Stimulated activated CD8-positive, alpha-beta memory T cell treated with anti-CD3 and anti-CD28 coated beads, Interleukin-15, amount 100 ng/mL, for 4 hours (primary cell): ENCODE measurements at places on chromosomes 3 and 15.

GRCh38 chr3:15513810-15514662 lies 7.5 kb downstream of the COLQ start:
- DNase-seq = no peak

- DNase-seq = no peak
These were observed 66.4 kb downstream of the XXYLT1 start for GRCh38 chr3:195204360-195205163.

GRCh38 chr3:141878326-141878725 lies 1.9 kb downstream of the ATP1B3 start:
- DNase-seq = no peak

- DNase-seq = no peak
These were observed 57.4 kb downstream of the LRTM1 start for GRCh38 chr3:54870423-54870822.

DNA sequence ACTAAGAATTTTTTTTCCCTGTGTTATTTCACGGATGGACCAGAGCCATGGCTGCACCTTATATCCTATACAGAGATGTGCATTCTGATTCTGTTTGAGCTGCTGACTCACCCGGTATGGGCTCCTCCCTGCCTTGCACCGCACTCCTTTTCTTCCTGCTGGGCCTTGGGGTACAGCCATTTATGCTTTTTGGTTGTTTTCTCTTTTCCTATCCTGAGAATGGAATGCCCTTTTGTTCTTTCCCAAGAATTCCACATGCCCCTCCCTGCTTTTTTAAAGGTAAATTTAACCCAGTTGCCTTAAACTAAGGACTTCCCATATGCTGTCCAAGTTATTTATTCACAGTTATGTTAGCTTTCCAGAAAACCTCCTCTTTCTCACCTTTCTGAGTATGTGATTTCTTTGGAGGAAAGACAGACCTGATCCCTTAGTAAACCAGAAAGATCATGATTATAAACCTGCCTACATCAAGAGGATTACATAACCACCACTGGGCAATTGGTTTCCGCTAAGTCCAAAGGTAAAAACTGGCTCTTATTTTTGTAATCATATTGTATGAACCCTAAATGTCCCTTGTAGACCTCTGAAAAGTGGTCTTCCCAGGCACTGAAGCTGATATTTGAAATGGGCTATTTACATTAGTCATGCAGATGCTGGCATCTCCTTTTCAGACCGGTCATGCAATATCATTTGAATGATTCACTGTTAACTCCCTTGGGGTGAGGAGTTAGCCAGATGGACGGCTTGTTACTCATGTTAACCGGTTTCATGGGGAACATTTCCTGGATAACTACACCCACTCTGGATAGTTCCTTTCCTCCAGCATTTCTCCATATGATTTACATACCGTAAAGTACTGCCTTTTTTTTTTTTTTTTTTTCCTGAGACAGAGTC lies 45.5 kb downstream of the TMOD3 start:
- DNase-seq = no peak

DNA sequence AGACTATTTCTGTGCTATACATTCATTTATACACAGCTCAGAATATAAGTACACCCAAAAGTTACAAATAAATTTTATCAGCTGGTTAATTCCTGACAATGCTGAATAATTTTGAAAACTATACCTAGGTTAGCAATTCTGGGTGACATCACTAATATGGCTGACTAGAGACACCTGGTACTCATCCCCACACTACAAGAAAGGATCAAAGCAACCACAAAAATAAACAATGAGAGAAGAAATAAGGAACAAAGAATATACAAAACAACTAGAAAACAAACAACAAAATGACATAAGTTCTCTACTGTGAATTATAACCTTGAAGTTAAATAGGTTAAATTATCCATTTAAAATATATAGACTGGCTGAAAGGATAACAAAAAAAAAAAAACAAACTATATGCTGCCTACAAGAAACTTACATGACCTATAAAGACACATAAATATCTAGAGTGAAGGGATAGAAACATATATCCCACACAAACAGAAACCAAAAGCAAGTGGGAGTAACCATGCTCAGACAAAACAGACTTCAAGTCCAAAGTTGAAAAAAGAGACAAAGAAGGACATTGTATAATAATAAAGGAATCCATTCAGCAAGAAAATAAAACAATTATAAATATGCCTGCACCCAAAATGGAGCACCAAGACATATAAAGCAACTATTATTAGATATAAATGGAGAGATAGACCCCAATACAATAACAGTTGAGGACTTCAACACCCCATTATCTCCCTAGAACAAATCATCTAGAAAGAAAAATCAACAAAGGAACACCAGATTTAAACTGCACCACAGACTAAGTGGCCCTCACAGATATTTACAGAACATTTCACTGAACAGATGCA lies 57.8 kb downstream of the IMPG2 start:
- DNase-seq = no peak

- peak; percentile 34 for DNase-seq
These were observed at the start of gene FOXP1 for GRCh38 chr3:71583566-71584393. TSS of gene FOXP1 (minus strand) at chr3:71583728. CDS start at chr3:71198381, 385,347 bp downstream.

GRCh38 chr3:59809710-59810444 lies 760.1 kb upstream of the CFAP20DC start:
- no peak for DNase-seq

DNA sequence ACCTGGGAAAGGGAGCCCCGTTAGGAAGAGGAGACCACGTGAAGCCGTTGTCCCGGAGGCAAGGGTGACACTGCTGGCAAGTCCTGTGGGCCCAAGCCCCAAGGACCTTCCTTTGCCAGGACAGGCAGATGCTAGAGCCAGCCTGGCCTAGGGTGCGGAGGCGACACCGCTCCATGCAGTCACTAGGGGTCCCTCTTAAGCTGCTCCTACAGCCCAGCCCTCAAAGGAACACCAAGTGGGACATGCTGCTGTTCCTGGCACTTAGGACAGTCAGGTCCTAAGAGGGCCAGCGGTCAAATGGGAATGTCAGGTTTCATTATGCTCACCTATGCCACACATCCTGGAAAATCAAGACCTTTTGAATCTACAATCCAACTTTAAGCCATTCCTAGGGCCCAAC lies 59.7 kb downstream of the RPN1 start:
- DNase-seq = no peak

GRCh38 chr3:100873611-100874010 lies 119.6 kb downstream of the ABI3BP start:
- no peak for DNase-seq

DNA sequence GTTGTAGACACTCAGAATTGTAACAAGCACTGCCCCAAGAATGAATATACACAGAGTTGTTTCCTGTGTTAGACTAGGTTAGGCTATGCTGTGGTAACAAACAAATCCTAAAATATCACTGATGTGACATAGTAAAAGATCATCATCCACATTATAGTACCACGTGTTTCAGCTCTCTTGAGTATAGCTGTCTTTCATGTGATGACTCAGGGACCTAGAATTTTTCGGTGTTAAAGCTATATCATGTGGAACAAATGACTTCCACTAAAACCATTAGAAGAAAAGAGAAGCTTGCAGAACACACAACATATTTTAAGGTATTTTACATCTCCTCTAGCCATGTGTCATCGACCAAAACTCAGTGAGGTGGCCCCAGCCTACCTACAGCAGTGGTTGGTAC lies 307.9 kb upstream of the RBMS3 start:
- DNase-seq = no peak

DNA sequence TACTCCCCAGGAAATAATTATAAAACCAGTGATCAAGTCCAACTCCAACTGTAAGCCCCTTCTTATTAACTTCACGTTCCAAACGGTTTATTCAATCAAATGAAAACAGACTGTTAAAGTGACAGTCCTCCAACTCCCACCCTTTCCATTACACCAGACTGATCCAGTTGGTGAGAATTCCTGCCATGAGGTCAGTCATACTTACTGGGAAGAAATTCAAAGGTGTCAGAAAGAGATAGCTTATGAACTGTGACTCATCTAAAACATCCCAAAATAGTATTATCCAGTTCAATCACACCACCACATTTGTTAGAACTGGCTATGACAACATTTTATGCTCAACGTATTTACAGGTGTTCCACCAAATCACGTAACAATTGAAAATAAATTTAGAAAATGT lies 19.5 kb downstream of the SMARCC1 start:
- no peak for DNase-seq

DNA sequence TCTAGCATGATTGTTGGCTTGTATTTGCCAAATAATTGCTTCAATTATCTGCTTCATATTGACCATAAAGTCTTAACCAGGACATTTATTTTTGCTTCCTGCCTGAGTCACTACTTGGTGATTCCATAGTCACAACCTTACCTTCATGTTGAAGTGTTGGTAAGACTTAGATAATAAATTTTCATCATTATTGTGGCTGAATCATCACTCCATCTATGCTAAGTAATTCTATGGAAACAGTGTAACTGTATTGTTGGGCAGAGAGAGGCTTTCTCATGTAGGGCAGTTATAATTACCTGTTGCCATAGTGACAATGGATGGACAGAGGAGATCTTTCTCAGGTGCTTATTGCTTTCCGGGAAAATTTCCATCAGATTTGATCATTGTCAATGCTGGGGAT lies 330.7 kb upstream of the LRRC3B start:
- DNase-seq = no peak

DNA sequence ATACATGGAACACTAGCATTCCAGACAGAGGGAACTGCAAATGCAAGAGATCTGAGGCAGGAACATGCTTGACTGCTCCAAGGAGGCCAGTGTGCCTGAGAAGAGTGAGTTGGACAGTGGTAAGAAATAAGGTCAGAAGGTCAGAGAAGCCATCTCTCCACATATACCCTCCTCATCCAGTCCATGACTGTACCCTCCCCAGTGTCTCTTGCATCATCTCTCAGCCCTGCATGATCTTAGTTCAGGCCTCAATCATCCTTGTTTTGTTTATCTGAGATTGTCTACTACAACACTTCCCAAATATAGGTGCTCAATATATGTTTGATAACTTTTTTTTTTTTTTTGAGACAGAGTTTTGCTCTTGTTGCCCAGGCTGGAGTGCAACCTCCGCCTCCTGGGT lies 5.5 kb upstream of the RSL24D1 start:
- no peak for DNase-seq

DNA sequence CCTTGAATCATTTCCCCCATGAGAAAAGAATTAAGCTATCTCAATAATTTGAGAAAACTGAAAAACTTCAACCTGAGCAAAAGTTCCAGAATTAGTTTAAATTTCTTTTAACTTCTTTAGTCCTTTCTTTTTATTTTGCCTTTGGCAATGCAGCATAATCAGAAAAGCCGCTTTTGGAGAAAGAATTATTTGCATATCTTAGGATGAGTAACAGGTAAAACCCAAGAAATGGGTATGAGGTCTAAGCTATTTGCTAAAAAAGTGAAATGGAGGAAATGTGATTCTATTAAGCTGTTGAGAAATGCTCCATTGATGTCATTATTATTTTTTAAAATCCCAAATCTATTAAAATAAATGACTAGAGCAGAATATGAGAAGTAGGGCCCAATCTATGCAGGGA lies 1238.3 kb upstream of the GBE1 start:
- no peak for DNase-seq

GRCh38 chr3:122913539-122914100 lies 113.9 kb downstream of the SEMA5B start:
- no peak for DNase-seq

DNA sequence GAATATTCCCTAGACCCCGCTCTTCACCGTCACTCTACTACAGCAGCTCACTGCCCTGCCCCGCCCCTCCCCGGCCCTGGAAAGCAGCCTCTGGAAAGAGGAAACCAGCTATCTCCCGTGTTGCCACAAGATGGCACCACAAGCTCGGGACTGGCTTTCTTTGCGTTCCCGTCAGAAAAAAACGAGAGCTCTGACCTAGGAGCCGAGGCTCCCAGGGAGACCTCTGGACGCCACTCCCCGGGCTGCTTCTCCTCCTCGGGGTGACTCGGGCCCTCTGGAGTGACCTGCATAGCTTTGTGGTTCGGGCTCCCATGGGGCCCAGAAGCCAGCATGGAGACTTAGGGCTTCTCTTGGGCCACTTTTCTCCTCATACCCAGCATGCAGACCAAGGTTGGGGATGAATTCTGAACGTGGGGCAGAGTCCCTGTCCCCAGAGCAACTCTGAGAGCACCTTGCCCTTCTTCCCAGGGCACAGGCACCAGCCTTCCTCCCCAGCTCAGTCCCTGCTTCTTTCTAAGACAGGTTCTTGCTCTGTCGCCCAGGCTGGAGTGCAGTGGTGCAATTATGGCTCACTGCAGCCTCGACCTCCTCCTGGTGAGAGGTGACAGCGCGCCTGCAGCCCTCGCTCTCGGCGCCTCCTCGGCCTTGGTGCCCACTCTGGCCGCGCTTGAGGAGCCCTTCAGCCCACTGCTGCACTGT lies 19.0 kb downstream of the STOML1 start:
- peak; percentile 41 for DNase-seq

DNA sequence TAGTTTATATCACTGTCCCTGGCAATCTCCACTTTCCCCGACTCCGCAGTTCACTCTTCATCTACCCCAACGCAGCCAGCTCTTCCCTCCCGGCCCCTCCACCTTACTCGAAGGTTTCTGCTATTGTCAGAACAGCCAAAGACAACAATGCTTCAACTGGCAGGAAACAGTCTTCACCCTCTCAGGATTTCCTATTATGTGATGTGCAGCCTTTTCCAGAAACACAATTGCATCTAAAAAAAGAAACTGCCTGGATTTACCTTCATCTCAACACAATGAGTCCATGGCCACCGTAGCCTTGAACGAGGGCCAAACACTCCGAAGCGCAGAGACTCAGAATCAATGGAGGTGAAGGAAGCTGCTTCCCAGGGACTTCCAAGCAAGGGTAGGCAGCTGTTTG lies 182.1 kb upstream of the TSC22D2 start:
- DNase-seq = no peak

GRCh38 chr3:149020196-149020838 lies 29.0 kb downstream of the GYG1 start:
- DNase-seq = no peak

DNA sequence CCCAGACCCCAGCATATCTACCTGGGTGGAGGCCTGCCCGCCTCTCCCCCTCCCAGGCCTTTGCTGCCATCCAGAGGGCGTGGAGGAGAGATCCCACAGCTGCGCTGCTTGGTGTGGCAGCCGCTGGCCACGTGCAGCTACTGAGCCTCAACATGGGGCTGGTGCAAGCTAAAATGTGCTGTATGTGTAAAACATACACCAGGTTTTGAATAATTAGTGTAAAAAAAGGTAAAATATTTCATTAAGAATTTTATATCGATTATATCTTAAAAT lies 95.8 kb downstream of the SEC22A start:
- DNase-seq = no peak

DNA sequence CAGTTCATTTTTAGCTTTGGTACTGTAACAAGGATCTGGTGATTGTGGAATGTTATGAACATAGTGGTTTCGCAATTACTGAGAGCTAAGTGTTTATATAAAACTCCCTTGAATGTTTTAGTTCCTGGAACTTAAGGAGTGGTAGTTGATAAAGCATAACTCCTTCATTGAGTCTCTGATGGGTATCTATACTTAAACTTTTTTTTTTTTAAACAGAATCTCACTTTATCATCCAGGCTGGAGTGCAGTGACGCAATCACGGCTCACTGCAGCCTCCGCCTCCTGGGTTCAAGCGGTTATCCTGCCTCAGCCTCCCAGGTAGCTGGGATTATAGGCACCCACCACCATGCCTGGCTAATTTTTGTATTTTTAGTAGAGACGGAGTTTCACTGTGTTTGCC lies 11.3 kb downstream of the PRKCI start:
- no peak for DNase-seq

- no peak for DNase-seq
These were observed 97.2 kb downstream of the CLDN1 start for GRCh38 chr3:190224863-190225692.

GRCh38 chr3:24386458-24386857 lies 108.2 kb downstream of the THRB start:
- DNase-seq = no peak
